Hindlimb muscle (tissue), 1 donor: ENCODE measurements at places on chromosomes 1 and 21. TPM values are rescaled to one million over a fixed set of nuclear protein-coding genes. Genes with fewer than 3 reads are reported as not detected.

DNA sequence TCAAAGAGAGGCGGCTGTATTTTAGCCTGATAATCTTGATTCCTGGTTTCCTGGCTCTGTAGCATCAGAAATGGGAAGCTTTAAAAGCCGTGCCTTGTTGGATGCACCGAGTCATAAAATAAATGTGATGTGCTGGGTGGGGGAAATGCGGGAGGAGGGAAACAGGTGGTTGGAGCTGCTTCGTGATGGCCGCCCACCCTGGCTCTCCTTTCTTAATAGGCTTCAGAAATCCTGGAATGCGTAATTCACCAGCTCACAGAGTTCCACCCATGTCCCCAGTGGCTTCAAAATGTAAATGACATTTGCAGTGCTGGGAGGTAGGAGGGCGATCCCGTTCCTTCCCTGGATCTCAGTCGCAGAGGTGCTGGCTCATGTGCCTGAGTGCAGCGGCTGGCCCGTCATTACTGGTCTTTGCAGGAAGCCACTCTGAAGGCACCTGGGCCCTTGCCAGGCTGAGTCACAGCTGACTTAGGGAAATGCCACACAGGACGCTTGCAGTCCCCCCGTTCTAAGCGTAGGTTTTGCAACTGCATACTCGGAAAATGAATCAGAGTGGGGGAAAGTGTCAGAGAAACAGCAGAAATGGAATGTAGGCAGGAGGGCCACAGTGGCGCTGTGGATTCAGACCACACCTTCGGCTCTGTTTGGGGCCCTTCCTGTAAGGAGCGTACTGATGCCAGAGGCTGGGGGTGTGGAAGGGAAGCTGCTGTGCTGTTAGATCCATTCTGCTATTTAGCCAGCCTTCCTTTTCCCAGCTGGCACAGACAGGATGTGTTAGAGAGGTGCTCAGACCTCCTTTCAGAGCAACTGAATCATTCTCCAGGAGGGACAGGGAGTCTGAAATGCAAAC, 37.6 kb downstream of the GALNT2 start:
- DNase-seq, result peak; percentile 73

DNA sequence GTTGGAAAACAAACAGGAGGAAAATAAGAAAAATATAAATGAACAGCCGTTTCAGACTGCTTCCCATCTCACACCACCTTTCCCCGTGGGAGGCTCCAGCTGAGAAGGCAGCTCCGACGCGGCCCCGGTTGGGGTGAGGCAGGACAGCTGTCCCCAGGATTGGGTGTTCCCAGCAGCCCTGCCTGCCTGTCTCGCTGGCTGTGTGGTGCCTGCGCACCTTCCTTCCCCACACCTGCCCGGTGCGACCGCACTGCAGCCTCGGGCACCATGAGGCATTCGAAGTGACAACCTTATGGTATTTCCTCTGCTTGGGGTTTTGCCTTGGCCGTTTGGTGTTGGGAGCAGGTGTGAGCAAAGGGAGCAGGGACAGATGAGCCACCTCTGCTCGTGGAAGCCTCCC, 161.6 kb downstream of the PRDM16 start:
- DNase-seq, result no peak

GRCh38 chr1:19484338-19484797, 971 bp downstream of the CAPZB start:
- no peak for DNase-seq

The DCDC2B gene
- polyA plus RNA-seq, result 0.67 TPM

- DNase-seq, result no peak
Observed at GRCh38 chr1:162977944-162978568, 91.1 kb upstream of the RGS4 start.

DNA sequence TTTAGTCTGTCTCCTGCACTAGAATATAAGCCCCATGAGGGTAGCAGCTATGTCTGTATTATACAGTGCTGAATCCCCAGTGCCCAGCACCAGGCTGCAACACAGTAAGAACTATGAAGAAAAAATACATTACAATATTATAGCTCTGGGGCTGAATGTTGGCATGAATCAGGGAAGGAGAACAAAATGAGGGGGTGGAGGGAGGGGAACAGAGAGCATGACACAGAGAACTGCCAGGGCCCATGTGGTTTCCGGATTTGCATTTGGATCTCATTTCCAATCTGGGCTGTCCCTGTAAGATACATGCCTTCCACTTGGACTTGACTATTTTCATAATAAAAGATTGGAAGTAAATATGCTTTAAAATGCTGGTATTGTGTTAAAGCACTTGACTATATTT, 35.8 kb downstream of the C1orf198 start:
- DNase-seq, result no peak

DNA sequence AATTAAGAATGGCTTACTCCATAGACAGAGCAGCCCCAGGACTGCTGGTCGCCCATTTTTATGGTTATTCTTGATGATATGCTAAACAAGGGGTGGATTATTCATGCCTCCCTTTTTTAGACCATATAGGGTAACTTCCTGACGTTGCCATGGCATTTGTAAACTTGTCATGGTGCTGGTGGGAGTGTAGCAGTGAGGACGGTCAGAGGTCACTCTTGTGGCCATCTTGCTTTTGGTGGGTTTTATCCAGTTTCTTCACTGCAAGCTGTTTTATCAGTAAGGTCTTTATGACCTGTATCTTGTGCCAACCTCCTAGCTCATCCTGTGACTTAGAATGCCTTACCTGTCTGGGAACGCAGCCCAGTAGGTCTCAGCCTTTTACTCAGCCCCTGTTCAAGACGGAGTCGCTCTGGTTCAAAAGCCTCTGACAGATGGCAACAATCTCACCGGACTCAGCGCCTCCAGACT, 5.2 kb upstream of the AGPAT3 start:
- no peak for DNase-seq

DNA sequence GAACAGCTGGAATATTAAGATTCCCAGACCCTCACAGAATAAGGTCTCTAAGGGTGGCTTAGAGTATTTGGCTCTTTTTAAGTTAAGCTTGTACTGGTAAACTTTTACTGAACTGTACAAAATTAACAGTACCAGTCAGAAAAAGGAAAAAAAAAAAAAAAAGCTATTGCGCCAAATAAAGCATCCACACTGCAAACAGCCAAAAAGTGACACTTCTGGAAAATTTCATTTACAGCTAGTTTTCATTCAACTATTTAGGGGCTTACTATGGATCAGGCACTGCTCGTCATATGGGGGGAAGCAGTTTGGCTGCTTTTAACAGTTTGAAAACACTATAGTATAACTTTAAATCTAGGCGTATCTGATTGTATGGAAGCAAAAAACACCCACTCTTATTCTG, 139.6 kb downstream of the EIF4G3 start:
- no peak for DNase-seq

The LRRC8C gene
- polyA plus RNA-seq, result 6.5 TPM

DNA sequence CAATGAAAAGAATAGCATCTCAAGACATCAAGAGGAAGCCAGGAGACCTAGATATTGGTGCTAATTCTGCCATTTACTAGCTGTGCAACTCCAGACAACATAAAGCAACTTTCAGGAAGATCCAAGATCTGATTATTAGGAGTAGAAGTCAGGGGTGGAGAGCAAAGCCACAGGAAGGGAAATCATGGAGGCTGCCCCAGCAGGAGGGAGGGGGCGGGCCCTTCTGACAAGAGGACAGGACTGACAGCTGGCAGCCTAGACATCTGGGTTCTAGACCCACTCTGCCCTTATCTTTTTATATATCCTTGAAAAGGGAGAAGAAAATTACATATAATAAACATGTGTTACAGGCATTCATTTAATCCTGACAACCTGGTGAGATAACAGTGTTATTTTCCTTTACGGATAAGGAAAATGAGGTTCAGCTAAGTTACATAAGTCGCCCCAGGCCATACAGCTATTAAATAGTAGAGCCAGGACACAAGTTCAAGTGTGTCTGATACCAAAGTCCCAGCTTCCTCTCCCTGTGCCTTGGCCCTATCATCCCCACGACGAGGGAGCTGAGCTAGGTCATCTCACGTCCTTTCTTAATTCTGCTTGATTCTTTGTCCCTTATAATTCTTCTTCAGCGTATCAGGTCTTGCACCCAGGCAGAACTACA, 46.6 kb downstream of the ARHGEF11 start:
- no peak for DNase-seq

DNA sequence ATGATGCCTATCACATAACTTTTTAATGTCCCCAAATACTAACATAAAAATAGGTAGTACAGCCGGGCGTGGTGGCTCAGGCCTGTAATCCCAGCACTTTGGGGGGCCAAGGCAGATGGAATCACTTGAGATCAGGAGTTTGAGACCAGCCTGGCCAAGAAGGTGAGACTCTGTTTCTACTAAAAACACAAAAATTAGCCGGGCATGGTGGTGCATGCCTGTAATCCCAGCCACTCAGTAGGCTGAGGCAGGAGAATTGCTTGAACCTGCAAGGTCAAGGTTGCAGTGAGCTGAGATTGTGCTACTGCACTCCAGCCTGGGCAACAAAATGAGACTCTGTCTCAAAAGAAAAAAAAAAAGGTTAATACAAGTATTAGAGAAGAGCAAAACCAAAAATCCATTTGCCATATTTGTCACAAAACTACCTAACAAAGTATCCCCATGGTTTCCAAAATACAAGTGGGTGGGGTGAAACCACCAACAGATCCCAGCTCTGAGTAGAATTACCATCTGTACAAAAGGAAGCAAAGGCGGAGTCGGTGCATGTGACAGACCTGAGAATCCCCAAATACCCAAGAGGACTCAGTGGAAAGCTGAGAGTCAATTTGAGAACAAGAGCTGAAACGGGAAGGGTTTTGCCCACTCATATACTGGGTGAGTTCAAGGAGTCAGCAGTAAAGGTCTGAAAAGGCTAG, 113.2 kb downstream of the TOMM20 start:
- no peak for DNase-seq

The AZIN2 gene
- polyA plus RNA-seq, result 5.2 TPM

- DNase-seq, result no peak
Observed at GRCh38 chr21:32046191-32046590, 173.4 kb downstream of the HUNK start.

The KRTAP21-1 gene
- polyA plus RNA-seq, result not detected

GRCh38 chr1:39671793-39672550, at the start of gene NT5C1A:
NT5C1A (minus strand) TSS chr1:39672107; CDS start chr1:39672038, 69 bp downstream.
- peak; percentile 46 for DNase-seq

DNA sequence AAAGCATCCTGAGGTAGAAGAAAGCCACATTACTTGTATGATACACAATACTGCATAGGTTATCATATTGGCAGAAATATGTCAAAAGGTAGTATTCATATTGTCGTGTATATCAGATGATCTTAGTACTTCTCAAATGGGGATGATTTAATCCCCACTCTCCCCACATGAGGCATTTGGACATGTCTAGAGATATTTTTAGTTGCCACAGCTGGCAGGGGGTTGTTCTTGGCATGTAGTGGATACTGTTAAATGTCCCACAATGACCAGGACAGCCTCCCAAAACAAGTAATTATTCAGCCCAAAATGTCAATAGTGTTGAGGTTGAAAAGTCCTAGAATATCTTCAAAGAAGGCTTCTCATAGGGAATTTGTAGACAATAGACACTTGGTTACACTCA, 162.8 kb downstream of the NEGR1 start:
- DNase-seq, result no peak

GRCh38 chr1:221648201-221648600, 93.7 kb downstream of the DUSP10 start:
- no peak for DNase-seq

The S100A8 gene
- 12.5 TPM for polyA plus RNA-seq

The DISP3 gene
- 0.30 TPM for polyA plus RNA-seq

DNA sequence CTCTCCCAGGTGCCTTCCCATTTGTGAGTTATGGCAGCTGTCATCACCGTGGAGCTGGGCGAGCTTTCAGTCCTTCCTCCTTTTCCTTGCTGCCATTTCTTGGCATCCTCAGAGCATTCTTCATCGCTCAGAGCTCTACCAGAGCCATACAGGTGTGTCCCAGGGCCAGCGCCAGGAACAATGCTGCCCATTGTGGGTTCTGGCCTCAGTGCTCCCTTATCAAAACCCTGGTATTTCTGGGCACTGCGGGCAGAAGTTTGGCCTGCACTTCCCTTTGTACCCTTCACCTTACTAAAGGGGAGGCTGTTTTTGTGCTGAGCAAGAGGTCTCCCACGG, 28.5 kb downstream of the RASSF5 start:
- no peak for DNase-seq

GRCh38 chr1:17176306-17177061, 28.4 kb upstream of the PADI1 start:
- DNase-seq, result no peak

DNA sequence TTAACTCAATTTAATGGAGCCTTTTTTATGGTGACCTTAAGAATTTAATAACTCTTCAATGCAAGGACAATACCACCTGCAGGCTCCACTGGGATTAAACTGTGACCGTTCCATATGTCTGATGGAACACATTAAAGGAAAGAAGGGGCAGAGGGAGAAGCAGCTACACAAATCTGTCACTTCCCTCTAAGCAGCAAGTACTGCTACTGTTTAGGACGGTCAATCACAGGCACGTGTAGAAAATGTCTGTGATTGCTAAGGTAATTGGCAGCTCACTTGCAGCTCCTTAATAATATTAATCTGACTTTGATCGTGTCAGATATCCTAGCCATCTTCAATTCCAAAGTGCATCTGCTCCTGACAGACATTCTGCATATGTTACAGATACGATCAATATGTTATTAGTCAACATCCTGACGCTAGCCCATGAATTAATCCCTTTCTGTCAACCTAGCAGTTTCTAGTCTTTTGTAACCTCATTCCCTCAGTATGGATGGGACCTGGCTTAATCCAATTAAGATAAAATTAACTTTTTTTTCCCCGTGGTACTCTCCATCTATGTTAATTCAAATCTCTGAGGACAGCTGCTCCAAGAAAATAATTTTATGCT, 1012.4 kb downstream of the AMY1C start:
- DNase-seq, result no peak

DNA sequence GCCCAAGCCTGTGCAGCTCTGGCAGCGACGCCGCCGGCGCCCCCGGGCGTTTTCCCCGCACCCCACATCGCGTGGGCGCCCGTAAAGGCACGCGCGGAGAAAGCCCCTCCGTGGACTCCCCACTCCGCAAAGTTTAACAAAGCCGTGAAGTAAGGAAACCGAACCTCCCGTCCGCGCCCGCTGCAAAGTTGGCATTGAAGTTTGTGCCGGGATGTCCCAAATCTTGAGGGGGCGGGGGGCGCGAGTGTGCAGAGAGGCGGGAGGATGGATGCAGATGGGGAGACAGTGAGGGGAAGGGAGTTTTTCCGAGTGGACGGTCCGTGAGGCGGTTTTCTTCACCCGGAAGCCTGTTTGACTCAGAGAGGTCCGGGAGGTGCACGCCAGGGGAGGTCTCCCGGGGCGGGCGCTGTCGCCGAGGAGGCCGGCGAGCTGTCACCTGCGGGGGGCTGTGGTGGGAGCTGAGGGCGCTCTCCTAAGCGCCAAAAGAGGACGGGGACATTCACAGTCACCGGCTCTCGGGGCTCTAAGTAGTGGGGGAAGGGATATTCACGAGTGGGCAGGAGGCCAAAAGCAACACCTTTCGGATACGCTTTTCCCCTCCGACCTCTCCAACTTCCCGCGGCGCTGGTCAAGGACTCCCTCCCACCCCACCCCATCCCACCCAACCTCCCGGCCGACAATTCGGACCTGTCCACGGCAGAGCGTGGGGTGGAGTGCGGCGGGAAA, 1.3 kb downstream of the WLS start:
- DNase-seq, result no peak

The FCRL6 gene
- polyA plus RNA-seq, result not detected
